ENCODE measurements at places on chromosomes 16 and 17. TPM values are rescaled to one million over a fixed set of nuclear protein-coding genes. Genes with fewer than 3 reads are reported as not detected.
A peak's percentile ranks its signal among the peaks of the same experiment; 100 is the strongest.

- DNase-seq: no peak
Observed at GRCh38 chr16:30022887-30023286, at the start of gene C16orf92. TSS of gene C16orf92 (plus strand) at chr16:30023198. CDS start at chr16:30023341, 143 bp downstream.

GRCh38 chr16:1613211-1613622 lies 1.1 kb downstream of the CRAMP1 start:
- DNase-seq: peak; percentile 13

- no peak for DNase-seq
Observed at GRCh38 chr17:39719563-39720355, 10.6 kb downstream of the MIEN1 start.

DNA sequence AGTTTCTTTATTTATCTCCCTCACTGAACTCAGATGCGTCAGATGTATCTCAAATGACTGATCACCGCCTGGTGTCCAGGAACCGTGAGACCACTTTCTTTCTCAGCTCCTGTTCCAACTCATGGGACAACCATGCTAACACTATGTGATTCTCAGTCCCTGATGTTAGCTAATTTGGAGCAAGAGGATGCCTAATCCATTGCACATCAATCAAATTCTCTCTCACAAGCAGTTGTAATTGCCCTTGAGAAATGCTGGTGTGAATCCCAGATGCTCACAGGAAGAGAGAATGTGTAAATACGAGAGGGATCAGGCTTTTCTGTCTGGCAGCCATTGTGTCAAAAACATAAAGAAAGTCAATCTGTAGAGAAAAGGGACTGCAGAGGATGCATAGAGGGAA lies 134.9 kb downstream of the WSCD1 start:
- no peak for DNase-seq

- no peak for DNase-seq
Observed at GRCh38 chr16:84548508-84548907, 44.0 kb upstream of the MEAK7 start.

DNA sequence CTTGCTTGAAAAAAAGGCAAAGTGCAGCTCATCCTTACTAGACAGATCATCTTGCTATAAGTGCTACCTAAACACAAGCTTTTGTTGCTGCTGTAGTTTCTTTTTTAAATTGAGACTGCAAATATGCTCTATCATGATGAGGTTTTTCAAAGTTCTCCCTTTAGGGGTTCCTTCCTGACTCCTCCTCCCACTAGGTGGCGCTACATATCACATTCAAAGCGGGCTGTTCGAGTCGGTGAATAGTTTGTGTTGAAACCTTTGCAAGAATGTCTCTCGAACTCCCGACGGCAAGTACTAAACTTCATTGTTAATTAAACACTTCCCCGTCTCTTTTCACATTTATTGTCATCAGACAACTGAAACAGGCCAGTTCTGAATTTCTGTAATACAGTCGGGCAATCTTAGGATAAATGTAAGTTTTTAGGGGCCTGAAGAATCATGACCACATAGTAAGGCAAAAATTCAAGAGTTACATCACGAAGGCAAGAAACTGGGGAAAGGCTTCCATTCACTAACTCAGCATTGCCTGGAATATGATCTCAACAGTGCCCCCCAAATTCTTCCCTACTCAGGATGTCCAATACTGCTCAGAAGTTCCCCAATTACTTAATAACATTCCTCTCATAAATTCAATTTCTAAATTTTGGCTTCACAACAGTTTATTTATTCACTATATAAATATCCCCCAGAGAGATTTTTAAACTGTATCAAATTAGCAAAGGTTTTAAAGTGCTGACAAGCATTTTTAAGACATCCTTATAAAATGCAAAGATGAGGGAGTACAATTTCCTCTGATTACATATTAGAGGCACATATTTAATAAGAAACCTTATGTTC lies 6.7 kb downstream of the HS3ST3A1 start:
- DNase-seq: peak; percentile 94

DNA sequence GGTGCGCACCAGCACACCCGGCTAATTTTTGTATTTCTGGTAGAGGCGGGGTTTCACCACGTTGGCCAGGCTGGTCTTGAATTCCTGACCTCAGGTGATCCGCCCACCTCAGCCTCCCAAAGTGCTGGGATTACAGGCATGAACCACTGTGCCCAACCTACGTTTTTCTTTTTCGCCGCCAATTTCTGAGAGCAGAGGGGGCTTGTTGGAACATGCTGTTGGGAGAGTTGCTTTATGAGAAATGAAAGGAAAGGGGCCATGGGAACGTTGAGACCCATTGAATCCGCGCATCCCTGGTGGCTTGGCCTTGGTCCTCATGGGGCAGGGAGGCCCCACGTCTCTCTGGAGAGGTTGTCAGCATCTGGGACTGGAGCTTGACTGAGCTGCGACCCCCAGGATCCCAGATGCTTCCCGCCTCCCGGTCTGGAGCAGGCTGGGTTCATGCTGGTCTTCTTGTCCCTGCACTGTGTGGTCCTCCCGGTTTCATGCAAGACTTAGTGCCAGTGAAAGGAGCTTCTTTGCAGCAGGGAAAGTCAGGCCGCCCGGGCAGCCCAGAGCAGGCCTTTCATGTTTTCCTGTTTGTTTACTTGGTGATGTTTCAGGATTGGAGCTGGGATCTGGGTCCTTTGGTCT lies 22.8 kb downstream of the CRISPLD2 start:
- no peak for DNase-seq

- DNase-seq: peak; percentile 9
Observed at GRCh38 chr16:54694651-54695050, 236.0 kb upstream of the IRX5 start.

The WFIKKN1 gene
- total RNA-seq: 0.17 TPM

The CLEC18C gene
- 0.21 TPM for total RNA-seq

DNA sequence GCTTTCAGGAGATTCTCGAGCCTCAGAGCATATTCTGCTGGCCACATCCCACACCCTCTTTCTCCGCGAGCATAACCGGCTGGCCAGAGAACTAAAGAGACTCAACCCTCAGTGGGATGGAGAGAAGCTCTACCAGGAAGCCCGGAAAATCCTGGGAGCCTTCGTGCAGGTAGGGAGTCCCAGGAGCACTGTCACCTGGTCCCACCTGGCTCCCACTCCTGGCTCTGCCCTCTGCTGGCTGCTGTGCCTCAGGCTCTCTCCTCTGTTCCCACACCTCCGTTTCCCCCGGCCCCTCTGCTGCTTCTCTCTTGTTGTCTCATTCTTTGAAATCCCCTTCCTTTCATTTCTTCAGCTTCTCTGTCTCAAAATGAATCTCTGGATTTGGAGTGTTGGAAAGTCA lies 16.4 kb downstream of the LPO start:
- DNase-seq: no peak

DNA sequence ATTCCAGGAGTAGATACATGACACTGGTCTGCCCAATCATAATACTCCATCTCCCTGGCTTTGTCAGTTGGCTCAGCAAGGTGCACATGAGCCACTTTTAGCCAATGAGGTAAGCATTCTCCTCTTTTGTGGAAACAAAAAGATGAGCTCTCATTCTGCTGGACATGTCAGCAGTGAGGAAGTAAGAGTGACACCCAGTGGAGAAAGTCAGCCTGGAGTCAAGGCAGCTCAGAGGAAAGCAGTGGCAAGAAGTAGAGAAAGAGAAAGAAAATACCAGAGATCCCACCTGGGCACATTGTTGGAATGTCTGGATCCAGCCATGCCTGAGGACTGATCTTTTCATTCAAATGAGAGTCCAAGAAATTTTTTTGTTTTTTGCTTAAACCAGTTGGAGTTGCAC lies 496.9 kb upstream of the C16orf82 start:
- DNase-seq: no peak

All from MCF 10A (cell line).